ENCODE measurements at places on chromosomes 1 and 21.

DNA sequence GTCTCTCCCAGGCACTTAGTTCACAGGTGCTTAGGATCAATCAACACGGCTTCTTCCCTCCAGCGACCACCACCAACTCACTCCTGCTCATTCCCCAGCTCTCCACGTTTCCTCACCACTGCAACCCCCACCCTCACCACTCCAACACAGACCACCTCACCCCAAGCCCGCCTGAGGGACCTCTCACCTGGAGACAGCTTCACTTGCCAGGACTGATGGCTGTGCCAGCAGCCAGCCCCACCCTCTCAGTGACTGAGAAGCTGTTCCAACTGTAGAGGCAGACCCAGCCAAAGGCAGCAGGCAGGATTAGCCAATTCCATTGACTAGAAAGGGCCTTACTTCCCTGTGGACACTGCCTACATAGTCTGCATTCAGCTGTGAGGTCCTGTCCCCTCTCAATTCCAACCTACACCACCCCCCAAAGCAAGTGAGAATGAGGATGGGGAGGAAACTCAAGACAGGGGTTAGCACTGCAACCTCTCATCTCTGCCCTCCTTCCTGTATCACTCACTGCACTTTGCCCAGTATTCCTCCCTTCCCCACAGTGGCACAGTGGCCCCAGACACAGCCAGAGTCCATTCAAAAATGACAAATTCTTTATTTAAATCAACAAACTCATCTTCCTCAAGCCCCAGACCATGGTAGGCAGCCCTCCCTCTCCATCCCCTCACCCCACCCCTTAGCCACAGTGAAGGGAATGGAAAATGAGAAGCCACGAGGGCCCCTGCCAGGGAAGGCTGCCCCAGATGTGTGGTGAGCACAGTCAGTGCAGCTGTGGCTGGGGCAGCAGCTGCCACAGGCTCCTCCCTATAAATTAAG lies 7.6 kb downstream of the TAGLN2 start:
- no peak for DNase-seq

GRCh38 chr1:150405660-150406059 lies 41.7 kb downstream of the RPRD2 start:
- DNase-seq = no peak

- DNase-seq = peak; percentile 67
Observed at GRCh38 chr1:158037866-158038359, 44.5 kb downstream of the KIRREL1 start.

DNA sequence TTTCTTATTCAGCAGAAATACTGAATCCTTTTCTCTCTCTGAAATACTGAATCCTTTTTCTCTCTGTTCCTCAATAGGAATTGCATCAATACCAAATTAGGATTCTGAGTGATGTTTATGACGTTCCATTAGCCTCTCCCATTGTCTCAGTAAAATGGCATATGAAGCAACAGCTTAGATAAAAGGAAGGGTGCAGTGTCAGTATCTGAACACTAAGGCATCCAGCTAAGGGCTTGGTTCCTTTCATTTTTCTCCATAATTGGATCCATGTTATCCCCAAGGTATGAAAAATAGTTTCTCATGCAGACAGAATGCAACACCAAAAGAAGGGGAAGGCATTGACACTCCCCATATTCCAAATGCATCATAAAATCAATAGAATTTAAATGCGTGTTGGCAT lies 61.5 kb upstream of the RAVER2 start:
- DNase-seq = no peak

- no peak for DNase-seq
Observed at GRCh38 chr1:114112775-114113174, 40.9 kb downstream of the SYT6 start.

DNA sequence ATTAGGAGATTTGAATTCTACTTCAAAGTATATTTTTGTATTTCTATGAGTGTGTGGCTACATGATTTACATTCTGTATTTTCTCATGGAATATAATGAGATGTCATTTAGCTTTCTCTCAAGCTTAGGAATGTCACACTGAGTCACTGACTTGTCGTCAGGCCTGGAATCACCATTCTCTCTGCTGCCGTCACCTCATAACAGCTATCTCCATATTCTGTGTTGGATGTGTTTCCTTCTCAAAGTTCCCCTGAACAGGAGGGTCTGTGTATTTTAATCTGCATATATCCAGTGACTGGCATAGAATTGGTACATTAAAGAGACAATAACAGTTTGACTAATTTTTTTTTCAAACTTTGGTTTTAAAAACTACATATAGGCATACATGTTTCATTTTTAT lies 35.9 kb downstream of the LYPLAL1 start:
- no peak for DNase-seq

- DNase-seq = no peak
Observed at GRCh38 chr1:181189691-181190363, 101.3 kb downstream of the IER5 start.

DNA sequence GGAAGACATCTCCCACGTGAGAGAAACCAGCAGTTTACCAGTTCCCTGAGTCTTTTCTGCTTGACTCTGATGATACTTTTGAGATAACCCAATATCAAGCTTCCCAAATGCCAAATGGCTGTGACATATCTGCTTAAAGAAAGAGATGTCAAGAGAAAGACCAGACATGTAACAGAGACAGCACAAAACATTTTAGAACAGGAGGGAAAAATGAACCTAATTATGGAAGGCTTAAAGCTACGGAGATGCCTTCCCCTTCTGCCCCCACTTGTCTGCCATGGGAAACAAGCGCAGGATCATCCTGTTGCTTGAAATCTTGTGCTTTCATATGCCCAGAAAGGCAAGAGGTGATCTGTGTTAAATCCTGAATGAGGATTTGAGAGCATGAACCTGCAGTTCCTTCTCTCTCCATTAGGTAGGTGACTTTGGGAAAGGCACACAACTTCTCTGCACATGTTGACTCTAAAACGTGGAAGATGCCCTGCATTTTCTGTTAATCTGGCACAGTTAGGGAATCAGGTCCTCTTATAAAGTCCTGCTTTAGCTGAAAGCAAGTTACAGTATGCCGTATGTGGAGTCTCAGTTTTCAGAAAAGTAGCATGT lies 46.7 kb upstream of the MTR start:
- DNase-seq = no peak

GRCh38 chr21:26849428-26850115 lies 4.4 kb upstream of the ADAMTS1 start:
- DNase-seq = no peak

All from DMS 273 treated with DMSO at 0.1 percent for 48 hours (cell line).